ENCODE measurements at places on chromosomes 7 and 10.

- DNase-seq = peak; percentile 39
These were observed 71.2 kb downstream of the ADCY1 start for GRCh38 chr7:45645141-45645969.

GRCh38 chr10:99908512-99908911, 101.2 kb downstream of the DNMBP start:
- no peak for DNase-seq

- no peak for DNase-seq
These were observed 9.5 kb downstream of the GLI3 start for GRCh38 chr7:42227541-42227935.

DNA sequence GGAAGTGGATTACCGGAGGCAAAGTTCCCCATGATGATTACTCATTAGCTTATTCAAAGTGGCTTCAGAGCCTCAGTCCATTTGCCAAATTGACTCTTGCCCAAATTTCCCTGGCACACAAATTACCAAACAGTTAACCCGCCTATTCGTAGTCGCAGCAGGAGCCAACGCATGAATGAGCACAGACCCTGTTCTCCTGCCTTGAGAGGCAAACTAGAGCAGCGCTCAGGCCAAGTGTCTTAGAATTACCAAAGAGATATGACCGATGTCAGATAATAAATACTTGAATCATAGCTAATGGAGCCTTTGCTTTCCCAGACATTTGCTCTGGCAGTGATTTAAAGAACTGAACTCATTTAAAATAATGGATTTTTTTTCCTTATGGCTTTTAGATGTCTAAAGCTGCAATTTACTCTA, 64.9 kb downstream of the CTTNBP2 start:
- peak; percentile 54 for DNase-seq

DNA sequence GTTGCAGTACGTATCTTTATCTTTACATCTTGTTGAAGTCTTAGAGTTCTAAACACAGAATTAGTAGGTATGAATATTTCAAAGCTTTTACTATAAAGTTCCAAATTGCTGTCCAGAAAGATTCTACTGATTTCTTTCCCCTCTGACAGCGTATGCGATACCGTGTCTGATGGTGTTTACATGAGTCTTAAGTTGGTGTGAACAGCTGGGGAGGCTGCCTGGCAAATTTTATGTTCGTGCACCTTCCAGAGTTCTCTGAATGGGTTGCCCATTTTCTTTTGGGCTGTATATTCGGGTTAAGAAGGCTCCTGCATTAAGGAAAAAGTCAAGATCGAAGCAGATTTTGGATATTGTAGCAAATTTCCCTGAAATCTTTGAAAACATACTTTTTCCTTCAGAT, 8.3 kb downstream of the MDH2 start:
- DNase-seq = no peak

DNA sequence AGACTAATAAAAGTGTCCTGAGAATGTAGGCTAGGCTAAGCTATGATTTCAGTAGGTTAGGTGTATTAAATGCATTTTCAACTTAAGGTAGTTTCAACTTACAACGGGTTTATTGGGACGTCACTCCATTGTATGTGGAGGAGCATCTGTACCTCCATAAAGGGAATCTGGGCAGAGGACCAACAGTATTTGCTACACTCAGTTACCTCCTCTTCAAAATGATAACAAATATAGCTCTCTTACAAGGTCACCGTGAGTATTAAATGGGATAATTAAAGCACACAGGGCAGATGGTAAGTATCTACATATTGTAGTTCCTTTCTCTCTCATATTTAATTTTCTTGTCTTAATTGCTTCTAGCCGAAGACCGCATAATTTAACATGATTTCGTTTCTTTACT, 59.0 kb upstream of the FGL2 start:
- no peak for DNase-seq

DNA sequence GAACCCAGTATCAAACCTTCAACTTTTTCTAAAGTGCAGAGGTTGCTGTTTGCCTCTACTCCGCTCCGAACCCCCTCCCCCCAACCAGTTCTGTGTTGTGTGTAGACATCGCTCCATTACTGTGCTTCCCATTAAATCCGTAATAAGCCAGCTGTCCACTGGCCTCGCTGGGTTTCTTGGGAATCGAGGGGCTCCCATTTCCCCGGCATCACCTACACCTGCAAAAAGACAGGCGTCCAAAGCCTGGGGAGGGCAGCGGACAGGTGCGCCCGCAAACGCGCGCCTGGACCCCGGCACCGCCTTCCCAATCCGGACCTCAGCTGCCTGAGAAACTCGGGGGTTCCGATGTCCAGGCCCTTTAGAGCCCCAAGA, 631 bp downstream of the RTKN2 start:
- no peak for DNase-seq

GRCh38 chr10:117677890-117678500, 135.4 kb downstream of the EMX2 start:
- no peak for DNase-seq

GRCh38 chr10:116489460-116489859, 56.3 kb upstream of the PNLIP start:
- no peak for DNase-seq

- no peak for DNase-seq
These were observed 115.8 kb downstream of the TMEM130 start for GRCh38 chr7:98753989-98754479.

- no peak for DNase-seq
These were observed 47.2 kb upstream of the DPYSL4 start for GRCh38 chr10:132139526-132139925.

DNA sequence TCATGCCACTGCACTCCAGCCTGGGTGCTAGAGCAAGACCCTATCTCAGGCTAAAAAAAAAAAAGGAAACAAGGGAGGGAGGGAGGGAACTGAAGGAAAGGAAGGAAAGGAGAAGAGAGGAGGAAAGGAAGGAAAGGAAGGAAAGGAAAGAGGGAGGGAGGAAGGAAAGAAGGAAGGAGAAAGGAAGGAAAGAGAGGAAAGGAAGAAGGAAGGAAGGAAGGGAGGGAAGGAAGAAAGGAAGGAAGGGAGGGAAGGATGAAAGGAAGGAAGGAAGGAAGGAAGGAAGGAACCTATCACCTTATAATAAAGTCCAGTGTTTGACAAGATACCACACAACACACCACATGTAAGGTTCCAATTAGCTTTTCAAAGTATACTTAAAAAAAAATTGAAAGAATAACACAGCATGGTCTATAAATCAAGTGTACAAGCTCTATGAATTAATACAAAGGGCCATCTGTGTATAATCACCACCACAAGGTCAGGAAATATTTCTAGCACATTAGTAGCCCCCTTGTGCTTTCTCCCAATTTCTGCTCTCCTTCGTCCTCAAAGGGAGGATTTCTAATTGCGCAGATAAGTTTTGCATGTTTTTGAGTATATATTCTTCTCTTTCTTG, 26.4 kb downstream of the RNF216 start:
- DNase-seq = no peak

DNA sequence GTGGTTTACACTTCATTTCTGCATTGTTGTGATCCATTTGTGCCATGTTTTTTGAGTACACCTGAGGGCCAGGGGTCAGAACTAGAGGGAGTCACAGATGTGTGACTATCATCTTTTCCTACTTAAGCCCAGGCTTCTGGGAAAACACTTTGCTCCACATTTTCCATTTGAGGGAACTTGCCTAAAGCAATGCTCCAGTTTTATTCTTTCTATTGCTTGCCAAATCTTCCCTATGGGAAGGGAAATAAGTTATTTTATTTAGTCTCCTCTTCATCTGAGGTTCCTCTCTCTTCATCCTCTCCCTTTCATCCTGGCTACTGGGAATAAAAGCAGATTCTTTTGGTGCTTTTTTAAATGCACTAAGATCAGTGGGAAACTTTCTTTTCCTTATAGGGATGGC, 179.9 kb upstream of the PRSS58 start:
- DNase-seq = no peak

DNA sequence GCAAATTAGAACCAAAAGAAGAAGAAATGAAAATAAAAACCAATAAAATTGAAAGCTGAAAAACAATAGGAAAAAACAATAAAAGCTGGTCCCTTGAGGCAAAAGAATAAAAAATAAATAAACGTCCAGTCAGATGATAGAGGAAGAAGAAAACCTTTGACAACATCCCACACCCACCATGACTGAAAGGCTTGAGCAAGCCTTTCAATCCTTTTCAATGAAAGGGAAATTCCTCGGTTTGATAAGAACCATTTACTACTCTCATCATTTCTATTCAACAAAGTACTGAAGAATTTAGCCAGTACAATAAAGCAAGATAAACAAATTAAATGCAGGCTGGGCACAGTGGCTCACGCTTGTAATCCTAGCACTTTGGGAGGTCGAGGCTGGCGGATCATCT, 3.8 kb downstream of the SLC25A40 start:
- no peak for DNase-seq

DNA sequence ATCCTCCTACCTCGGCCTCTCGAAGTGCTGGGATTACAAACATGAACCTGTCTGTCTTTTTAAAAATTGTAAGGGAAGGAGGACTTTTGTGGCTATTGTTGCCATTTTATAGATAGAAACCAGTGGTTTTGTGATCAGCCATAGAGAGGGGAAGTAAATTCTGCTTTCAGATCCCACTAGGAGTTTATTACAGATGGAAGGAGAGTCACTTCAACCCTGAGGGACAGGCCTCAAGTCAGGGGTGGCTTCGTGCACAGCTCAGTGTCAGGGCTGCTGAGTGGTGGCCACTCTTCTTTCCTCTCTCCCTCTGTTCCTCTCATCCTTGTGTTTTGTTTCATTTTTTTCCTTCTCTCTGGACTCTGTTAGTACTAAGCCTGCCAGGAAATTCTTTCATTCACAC, 60.8 kb downstream of the OGDH start:
- DNase-seq = no peak

GRCh38 chr7:85815526-85815925, 628.7 kb upstream of the SEMA3D start:
- no peak for DNase-seq

DNA sequence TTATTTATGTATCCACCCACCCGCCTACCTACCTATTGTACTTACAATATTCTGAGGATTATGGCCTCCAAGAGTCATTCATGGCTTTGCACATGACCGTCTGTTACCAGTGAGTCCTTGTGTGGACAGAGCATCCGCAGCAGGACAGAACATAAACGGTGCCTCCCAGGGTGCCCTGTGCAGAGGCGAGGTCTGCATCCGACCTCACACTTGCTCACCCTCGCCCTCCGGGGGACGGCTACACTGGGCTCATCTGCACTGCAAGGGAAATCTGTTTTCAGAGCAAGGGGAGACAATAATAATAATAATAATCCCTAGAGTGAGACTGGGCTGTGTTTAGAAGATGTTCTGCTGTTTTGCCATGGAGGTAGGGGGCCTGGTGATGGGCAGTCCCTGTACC, 29.8 kb downstream of the PFKP start:
- DNase-seq = no peak

GRCh38 chr7:51328351-51328801, 11.8 kb upstream of the COBL start:
- peak; percentile 8 for DNase-seq

- DNase-seq = no peak
These were observed 1.9 kb upstream of the MYH16 start for GRCh38 chr7:99270702-99271101.

DNA sequence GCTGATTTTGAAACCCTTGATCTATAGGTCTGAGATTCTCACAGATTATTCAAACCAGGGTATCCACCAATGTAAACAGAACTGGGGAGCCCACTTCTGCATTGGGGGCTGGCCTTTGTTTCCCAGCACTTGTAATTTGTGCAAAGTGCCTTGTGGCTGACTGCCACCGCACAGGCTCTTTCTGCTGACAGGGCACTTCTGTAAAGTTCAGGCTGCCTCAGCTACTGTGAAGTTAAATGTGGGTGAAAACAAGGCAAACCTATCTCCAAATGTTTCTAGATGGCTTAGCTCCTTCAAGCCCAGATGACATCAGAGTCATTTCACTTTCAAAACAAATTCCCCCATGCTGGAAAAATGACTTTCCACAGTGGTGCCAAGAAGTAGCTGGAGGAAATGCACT, 54.7 kb downstream of the GRID1 start:
- DNase-seq = no peak
